Activated CD8-positive, alpha-beta T cell treated with anti-CD3 and anti-CD28 coated beads, Interleukin-2, amount 10 ng/mL, durations not matched to agents 7 days and 5 days (primary cell): ENCODE measurements at places on chromosomes 16 and 17. TPM values are rescaled to one million over a fixed set of nuclear protein-coding genes. Genes with fewer than 3 reads are reported as not detected.
A peak's percentile ranks its signal among the peaks of the same experiment; 100 is the strongest.

Gene KCNH4
- 0.05 TPM for total RNA-seq

- peak; percentile 65 for DNase-seq
Observed at GRCh38 chr17:74852237-74853047, 7.2 kb downstream of the GRIN2C start.

- DNase-seq: no peak
Observed at GRCh38 chr16:30896261-30896888, at the start of gene CTF1. CTF1 (plus strand) TSS chr16:30896614; CDS start chr16:30896644, 30 bp downstream.

- DNase-seq: no peak
Observed at GRCh38 chr16:30004424-30004776, 6.4 kb downstream of the DOC2A start.

- DNase-seq: no peak
Observed at GRCh38 chr16:23607726-23608125, 11.6 kb upstream of the NDUFAB1 start.

DNA sequence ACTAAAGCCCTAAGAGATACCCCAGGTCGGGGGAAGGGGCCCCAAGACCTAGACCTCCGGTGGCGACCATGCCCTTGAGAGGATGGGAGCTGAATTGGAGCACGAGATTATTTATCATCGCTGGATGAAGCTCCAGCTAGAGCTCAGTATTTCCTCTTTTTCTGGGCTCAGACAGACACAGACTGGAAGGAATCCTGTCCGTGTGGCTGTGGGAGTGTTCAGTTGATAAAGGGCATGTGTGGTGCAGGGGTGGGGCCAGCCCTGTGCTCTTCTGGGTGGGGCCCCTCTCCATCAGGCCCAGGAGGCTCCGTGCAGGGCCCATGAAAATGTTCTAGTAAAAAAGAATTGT lies 6.3 kb upstream of the CBX4 start:
- DNase-seq: no peak

Gene KRT39
- not detected for total RNA-seq
